ENCODE measurements at places on chromosomes 7 and 10. TPM values are rescaled to one million over a fixed set of nuclear protein-coding genes. Genes with fewer than 3 reads are reported as not detected.

SLC4A2 gene
- total RNA-seq = 50.5 TPM

AGAP6 gene
- total RNA-seq = 11.6 TPM

LIPK gene
- total RNA-seq = not detected

ERV3-1 gene
- 8.7 TPM for total RNA-seq

MUC12 gene
- total RNA-seq = 0.48 TPM

ITIH5 gene
- total RNA-seq = not detected

CFAP58 gene
- 0.31 TPM for total RNA-seq

Measured in activated CD4-positive, alpha-beta memory T cell treated with anti-CD3 and anti-CD28 coated beads for 36 hours (primary cell).